Hematopoietic multipotent progenitor cell treated with erythropoietin and hydrocortisone succinate and interleukin-3 and kit ligand, for 17 days (in vitro differentiated cells): ENCODE measurements at places on chromosomes 2 and 18.
A peak's percentile ranks its signal among the peaks of the same experiment; 100 is the strongest.

DNA sequence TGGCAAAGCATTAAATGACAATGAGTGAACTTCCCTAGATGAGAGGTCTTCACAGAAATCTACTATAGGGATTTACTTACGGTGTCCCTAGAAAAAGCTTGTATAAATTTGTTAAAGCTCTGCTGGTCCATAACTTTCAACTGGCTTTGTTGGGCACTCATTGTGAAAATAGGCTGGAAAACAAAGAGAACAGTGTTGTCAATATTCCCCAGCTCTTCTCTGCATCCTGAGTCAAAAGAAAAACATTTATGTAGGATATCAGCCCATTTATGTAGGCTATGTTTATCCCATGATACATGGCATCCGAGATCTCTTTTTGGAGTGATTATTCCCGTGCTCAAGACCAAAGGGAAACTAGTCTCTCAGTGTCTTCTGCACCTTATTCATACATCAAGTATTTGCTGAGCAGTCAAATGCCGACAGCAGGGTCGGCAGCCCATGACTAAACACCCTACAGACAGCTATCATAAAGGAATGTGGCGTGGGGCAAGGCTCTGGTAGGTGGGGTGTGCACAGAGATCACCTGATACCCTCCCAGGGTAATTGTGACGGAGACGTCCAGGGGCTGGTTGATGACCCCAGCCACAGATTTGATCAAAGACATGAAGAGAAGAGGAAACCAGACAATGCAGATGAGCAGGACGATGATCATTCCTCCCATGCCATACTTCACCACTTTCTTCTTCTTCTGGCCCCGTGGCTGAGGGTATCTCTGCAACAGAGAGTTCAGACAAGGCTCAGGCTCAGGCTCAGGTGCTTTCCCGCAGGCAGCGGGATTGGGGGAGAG lies 155.9 kb downstream of the NAPG start:
- no peak for DNase-seq

DNA sequence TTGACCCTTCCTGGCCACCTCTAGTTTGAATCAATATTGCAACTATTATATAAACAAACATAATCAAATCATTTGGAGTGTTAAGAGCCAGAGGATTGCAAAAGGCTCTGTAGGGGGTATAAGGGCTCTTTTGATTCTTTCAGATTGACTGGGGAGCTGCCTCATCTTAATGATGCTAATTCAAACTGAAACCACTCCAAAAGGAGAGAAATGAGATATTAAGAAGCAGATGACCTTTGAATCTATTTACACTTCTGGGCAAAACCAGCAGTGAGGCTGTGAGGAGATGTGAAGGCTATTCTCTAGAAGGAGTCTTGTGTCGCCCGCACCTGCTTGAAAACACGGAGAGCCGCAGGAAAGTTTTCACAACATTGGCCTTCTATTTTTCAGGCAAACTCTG lies 311.2 kb upstream of the CRIM1 start:
- no peak for DNase-seq

GRCh38 chr2:176514805-176515500 lies 245.7 kb downstream of the MTX2 start:
- DNase-seq: no peak

DNA sequence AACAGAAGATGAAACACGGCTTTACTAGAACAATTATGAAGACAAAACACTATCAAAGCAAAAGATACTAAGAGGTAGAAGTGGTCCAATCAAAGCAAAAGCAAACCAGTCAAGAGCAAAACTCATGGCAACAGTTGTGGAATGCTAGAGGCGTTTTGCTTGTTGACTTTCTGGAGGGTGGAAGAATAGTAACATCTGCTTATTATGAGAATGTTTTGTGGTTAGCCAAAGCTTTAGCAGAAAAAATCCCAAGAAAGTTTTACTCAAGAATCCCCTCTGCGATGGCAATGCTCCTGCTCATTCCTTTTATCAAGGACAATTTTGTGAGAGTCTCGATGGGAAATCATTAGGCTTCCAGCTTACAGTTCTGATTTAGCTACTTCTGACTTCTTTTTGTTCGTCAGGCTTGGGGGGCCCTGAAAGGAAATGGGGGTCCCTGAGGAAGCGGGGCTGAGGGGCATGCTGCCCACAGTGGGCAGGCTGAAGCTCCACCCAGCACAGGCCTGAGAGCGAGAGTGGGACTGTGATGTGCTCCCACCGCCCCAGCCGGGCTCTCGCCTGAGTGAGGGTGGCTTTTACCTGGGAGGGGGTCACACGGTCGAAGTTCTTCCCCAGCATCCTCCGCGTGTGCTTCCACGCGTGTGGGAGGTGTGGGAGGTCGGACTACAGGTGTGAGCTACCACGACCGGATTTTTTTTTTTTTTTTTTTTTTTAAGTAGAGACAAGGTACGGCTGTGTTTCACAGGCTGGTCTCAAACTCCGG lies 49.0 kb upstream of the MC4R start:
- no peak for DNase-seq

DNA sequence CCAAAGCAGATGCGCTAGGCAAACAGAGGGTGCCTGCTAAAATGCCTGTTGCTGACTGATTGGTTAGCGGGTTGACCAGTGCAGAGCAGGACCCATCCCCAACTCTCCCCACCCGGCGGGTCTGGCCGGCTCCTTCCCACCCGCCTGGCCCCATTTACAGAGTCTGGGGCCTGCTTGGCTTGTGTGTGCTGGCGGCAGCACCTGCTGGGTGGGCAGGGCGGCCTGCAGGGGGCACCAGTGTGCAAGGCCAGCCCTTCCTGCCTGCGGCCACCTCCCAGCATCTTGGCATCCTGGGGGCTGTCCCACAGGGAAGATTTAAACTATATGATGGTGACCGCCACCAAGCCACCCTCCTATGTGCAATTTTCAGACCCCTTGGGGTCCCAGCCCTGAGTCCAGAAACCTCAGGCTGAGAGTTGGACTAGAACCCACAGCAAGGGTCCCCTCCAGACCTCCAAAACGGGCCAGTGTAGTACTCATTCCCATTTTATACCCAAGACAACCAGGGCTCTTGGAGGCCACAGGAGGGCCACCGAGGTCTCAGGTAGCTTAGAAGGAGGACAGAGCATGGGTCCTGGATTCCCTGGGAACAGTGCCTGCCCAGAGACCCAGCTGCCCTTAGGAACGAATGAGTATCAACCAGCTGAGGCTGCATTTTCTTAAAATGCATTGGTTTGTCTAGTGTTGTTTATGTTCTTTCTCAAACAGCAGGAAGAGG lies 173.6 kb downstream of the SMAD7 start:
- DNase-seq: peak; percentile 21

DNA sequence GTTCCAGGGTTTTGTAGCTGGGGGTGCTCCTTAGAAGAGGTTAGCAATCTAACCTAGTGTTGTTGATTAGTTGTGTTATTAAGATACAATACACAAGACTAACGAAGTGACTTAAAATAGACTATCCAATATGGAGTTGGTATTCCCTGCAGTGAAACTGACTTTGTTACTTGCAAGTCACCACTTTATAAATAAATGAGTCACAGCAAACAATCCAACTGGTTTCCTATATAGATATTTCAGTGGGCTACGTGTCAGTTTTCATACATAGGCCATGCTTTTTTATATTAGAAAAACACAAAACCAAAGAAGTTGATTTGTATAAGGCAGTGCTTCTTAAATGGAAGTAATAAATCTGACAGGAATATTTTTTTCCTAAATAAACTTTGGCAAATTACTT lies 274.0 kb downstream of the CAMKMT start:
- DNase-seq: no peak

DNA sequence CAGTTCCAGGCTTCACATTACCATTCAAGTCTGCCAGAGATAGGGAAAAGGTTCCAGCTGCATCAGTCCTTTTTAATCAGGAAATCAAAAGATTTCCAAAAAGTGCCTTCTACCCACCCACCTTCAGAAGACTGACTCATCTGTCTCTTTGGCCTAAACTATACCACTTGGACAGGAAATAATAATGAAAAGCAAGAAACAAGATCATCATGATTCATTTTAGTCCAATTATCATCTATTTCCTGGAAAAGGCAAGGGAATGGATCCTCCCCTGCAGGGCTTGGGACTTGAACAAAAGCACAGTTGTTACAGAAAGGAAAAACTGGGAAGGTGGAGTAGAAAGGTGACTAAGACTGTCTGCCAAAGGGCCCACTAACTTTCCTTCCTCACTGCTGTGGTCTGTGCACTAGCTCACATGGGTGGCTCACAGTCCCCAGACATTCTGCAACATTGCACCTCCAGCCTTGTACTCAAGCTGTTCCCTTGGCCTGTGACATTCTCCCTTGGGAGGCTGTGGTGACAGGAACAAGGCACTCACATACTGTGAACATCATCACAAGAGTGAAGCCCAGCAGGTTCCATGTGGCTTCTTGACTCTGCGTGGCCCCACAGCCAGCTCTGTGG lies 75.3 kb downstream of the VSNL1 start:
- no peak for DNase-seq
